NCI-H1417 (cell line): ENCODE measurements at places on chromosomes 3 and 15.

DNA sequence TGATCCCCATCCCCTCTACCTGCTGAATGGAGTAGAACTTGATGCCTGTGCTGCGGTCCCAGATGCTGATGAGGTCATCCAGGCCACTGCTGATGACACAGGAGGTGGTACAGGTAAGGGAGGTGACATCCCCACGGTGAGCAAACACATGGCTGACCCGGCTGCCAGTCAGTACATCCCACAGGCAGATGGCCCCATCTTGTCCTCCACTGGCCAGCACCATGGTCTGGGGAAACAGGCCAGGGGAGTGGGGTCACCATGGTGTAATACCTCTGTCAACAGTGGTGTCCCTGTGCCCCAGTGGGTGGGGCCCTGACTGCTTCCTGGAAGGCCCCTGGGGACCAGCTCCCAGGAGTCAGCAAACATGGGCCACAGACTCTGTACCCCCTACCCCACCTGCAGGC lies 33.3 kb downstream of the PTPN23 start:
- DNase-seq: no peak

GRCh38 chr3:182284793-182285192 lies 508.5 kb upstream of the ATP11B start:
- peak; percentile 12 for DNase-seq

DNA sequence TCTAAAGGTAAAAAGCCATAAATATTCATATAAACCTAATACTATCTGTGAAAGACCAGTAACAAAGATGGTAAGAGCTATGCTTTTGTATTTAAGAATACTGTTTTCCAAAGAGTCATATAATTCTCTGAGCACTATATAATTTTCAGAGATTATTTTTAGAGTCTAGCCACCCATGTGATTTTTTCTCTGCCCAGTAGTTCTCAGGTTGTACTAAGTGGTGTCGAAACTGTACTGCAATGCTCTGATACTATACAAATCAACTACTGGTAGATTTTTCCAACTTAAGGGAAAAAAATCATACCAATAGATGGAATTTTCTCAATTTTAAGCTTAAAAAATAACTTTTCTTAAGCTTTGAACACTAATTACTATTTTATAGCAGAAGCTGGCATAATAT lies 104.8 kb downstream of the MYO5A start:
- no peak for DNase-seq

DNA sequence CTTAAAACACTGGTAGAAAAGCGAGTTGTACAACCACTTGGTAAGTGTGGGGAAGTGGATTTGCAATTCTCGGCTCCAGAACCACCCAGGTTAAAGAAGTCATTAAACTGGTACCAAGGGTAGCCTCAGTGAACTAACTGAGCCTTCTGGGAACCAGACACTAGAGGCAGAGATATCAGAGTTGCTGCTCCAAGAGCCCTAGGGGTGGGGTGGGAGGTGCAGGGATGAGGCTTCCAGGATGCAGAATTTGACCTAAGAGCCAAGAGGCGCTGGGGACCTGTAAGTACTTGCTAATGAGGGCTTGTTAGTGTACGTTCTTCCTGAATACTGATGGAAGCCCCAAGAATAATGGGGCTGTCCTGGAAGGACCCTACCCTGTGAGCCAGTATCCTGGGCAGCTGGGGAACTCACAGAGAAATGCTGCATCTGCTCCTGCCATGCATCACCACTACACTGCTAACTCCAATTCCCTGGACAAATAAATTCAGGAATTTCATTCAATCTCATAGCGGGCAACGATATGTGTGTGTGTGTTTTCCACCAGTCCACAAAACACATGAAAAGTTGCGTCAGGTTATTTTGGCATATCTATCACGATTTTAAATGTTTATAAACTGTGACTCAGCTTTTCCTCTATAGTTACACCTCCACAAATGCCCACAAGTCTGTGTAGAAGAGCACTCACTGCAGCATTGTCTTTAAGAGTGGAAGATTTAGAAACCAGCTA lies 23.8 kb downstream of the STIMATE start:
- no peak for DNase-seq

GRCh38 chr15:51312166-51313073 lies 26.0 kb downstream of the CYP19A1 start:
- DNase-seq: peak; percentile 5
